Stimulated activated CD8-positive, alpha-beta memory T cell treated with anti-CD3 and anti-CD28 coated beads, Interleukin-4, amount 100 ng/mL, for 4 hours (primary cell): ENCODE measurements at places on chromosomes 3 and 15.

DNA sequence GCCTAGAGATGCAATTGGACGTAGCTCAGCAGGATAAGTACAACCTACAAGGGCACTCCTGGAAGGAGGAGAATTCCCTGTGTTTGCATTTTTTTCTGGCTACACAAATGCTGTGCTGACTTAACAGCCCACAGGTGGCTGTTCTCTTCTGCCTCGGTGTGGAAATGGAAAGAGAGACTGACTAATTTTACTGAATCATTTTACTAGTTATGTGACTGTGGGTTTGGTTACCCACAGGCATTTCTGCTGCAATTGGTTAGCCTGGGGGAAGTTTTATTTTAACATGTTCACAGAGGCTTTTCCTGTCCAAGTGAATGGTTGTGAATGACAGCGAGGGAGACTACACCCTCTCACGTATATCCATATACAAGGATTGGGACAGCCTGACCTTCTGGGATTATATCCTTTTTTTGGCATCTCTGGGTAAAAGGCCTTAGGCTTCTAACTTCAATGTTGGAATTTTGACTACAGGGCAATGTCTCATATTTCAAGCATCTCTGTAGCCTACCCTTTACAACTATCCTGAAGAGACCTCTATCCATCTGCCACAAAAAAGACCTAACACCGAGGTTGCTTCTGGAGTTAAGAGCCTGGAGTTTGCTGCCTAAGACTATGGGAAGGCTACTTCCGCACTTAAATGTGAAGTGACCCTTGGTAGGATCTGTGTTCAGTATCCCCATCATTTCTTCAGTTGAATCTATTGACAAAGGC lies 67.2 kb upstream of the TP63 start:
- DNase-seq, result no peak

DNA sequence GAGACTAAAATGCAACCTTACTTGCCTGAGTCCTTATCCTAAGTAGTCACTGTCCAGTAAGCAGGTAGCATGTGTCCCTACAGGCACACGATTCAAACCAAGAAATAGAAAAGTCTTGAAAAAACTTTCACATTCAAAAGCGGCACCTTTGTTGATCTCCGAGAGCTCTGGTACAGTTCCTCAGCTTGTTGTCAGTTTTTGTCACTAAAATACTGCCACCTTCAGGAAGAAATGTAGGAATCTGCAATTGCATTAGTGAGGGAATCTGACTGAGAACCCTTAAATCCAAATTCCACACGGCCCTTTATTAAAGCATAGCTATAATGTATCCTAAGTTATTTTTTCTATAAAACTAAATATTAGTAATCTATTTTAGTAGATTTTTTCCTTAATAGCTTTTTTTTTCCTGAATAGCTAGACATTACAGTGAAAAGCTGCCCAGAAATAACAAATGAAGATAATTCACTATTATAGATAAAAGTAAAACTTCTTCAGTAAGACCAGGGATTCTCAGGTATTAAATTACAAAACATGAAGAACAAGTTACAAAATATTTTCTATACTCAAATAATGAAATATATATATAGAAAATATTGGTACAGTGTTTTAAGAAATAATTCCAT lies 44.0 kb downstream of the CCDC54 start:
- no peak for DNase-seq

- no peak for DNase-seq
Measured at GRCh38 chr15:99429681-99430081, 136.1 kb upstream of the MEF2A start.

GRCh38 chr15:96160800-96161199 lies 169.7 kb upstream of the NR2F2 start:
- no peak for DNase-seq

- no peak for DNase-seq
Measured at GRCh38 chr3:197205675-197206074, 92.7 kb downstream of the DLG1 start.

GRCh38 chr15:82698711-82699345 lies 10.8 kb downstream of the AP3B2 start:
- no peak for DNase-seq

DNA sequence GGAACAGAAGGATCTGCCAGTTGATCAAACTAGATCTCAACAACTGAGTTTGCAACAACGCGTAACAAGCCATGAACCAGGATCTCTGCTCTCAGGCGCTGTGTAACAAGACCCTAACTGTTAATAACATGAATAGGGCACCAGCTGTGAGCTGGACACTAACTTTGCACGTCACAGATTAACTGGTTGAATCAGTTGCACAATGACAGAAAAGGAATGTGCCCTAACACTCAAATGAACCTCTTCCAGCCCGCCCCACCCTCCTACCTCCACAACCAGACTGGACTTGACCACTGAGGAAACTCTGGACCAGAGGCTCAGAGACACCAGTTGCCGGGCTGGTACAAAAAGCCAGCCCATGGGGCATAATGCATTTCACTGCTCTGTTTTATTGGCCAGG lies 34.3 kb downstream of the MCF2L2 start:
- DNase-seq, result no peak

DNA sequence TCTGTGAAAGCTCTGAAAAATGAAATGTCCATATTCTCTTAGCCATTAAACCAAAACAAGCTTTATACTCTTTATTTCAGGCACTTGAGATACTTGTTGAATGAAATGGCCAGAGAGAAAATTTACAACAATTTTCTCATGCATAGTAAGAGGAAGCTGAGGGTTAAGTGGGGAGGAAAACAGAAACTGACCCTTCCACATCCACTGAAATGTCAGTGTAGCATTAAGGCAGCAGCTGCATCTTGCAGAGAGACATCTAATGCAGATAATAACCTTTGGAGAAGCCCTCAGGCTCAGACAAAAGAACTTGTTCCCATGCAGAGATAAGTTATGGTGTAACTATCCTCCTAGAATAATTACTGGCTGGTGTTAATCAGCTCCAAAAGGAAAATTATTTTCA lies 34.0 kb downstream of the ZDHHC23 start:
- DNase-seq, result no peak

- DNase-seq, result no peak
Measured at GRCh38 chr3:195542316-195542697, 818 bp downstream of the PPP1R2 start.

DNA sequence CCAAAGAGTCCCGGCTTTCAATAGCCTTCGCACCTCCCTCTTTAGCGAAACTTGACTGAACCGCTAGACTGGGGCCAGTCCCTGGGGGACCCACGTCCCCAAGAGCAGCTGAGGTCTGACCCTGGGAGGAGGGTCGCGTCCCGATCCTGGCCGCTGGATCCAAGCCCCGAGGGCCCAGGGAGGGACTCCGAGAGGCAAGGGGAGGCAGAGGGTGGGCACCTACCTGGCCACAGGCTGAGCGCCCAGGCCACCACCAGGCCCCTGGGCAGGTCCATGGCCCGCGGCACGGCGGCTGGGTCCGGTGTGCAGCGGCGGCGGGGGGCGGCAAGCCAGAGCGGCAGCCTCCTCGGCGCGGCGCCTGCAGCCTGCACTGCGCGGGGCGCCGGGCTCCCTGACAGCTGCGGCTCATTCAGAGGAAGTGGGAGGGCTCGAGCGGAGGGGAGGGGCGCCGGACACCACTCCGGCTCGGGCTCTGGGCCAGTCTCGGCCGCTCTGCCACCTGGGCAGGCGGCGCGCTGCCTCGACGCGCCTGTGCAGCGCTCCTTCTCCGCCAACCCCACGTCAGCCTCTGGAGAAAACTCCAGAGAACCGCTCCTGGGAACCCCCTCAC lies at the start of gene ITGA11:
ITGA11 (minus strand) TSS at position 372 of the 610 bp plus-strand sequence; CDS start at position 275, 97 bp downstream.
- no peak for DNase-seq

GRCh38 chr15:63502843-63503738 lies 1.3 kb upstream of the USP3 start:
- peak; percentile 67 for DNase-seq

GRCh38 chr3:142716102-142716501 lies 7.7 kb upstream of the TRPC1 start:
- DNase-seq, result no peak

DNA sequence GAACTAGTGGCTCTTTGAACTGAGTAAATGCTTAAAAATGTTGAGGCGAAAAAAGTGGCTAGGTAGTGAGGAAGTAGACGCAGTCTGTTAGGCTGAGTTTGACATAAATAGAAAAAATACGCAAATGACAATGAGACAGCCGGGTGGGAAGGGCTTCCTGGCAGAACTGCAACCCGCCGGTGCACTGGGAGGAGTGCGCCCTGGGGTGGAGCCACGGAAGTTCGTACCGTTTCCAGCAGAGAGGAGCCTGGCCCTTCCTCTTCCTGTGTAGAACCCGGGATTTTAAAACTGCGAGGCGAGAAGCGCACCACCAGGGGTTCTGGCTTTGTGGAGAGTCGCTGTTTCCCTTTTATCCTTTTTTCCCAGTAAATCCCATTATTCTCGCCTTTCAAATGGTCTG lies 602.6 kb downstream of the PYDC2 start:
- DNase-seq, result no peak

GRCh38 chr15:74121858-74122257 lies 8.5 kb upstream of the ISLR2 start:
- DNase-seq, result no peak

DNA sequence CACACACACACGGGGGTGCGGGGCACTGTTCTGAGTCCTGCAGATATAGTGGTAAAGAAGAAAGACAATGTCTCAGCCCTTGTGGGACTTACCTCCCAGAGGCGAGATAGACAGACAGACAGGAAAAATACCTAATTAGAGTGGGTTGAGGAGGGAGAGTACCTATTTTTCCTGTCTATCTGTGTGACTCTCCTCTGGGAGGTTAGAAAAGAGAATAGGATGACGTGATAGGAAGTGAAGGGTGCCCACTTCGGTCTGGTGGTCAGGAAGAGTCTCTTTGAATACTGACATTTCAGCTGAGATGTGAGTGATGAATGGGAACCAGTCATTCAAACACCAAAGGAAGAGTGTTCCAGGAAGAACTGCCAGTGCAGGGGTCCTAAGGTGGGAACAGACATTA lies 4.1 kb upstream of the APOD start:
- DNase-seq, result no peak

DNA sequence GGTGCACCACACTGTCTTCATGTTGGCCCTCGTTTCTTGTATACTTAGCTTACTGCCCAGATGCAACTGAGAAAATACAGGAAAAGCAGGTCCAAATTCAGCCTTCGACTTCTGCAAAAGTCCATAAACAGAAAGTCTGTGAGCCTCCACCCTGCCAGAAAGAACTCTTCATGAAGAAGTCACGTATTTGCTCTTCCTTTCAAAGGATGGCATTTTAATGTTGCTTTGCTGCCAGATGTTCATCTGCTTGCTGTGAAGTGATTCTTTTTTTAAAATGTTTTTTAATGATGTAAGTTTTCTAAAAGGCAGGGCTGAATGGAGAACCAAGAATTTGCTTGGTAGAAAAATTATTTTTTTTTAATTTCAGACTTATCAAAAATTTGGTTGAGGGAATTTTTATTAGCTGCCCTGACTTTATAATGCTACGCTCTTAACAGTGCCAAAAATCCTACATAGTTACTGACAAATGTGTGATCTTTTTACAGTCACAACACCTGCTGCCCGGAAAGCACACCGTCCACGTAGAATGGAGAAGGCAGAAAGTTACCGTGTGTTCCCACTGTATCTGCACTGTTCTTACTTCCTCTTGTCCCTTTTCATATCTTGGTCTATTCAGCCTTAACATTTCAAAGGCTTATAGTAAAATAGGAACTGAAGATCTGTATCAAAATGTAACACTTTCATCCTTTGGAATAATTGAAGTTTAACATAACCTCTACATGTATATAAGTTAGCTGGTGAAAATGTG lies 136.3 kb downstream of the LRRC28 start:
- no peak for DNase-seq

GRCh38 chr3:15154326-15154725 lies 51.7 kb upstream of the CAPN7 start:
- DNase-seq, result no peak

DNA sequence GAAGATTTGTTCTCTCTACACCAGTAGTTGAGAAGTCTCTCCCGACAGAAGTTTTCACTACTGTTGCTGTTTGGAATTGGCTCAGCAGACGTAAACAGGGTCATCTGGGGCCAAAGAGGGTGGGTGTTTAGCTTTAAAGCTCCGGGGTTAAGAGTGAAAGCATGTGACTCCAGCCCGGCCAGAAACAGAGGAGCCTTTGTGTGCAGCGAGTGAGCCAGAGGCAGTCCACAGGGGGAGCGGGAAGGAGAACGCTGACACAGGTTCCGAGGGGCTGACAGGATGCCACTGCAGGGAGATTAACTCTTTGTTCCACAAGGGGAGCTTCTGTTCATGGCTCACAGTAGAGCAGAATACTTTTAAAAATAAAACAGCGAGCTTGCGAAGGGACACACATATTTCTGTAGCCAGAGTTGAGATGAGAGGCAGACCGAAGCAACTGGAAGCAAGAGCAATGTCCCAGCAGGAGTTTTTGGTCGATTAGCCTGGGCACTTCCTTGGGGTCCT lies 26.9 kb downstream of the BMF start:
- DNase-seq, result no peak

- DNase-seq, result no peak
Measured at GRCh38 chr3:131541288-131541687, 38.5 kb upstream of the MRPL3 start.

- no peak for DNase-seq
Measured at GRCh38 chr15:39665629-39666250, 84.9 kb downstream of the THBS1 start.

DNA sequence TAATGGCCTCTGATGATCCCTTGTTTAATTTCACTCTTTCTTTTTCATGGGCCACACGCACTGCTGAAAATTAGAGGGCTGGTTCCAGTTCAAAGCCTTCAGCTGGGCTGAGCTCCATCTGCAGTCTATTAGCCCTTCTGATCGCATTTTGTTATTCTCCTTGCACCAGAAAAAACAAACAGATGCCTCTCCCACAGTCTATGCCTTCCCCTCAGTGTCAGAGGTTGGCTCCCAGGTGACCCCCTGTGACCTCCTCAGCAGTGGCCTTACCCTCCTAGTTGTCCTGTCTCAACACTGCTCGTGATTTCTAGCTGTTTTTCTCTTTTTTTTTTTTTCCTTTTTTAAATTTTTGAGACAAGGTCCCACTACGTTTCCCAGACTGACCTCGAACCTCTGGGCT lies 77.1 kb upstream of the PRTG start:
- DNase-seq, result no peak

DNA sequence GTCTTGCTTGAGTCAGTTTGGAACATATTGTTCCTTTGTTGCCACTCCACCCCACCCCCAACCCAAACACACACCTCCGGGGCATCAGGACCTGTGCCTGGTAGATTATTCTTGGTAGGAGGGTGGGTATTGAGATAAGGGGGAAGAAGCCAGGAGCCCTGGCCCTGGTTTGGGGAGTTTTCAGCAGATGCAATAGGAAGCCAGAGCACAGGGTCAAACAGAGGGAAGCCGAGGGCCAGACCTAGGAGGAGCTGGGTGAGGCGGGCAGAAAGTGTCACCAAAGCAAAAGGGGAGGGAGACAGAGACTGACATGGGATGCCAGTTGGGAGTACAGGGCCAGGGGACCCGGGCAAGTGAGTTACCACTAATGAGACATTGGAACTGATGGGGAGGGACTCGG lies 163.1 kb downstream of the RPLP1 start:
- DNase-seq, result no peak
